ENCODE measurements at places on chromosomes 16 and 17.

DNA sequence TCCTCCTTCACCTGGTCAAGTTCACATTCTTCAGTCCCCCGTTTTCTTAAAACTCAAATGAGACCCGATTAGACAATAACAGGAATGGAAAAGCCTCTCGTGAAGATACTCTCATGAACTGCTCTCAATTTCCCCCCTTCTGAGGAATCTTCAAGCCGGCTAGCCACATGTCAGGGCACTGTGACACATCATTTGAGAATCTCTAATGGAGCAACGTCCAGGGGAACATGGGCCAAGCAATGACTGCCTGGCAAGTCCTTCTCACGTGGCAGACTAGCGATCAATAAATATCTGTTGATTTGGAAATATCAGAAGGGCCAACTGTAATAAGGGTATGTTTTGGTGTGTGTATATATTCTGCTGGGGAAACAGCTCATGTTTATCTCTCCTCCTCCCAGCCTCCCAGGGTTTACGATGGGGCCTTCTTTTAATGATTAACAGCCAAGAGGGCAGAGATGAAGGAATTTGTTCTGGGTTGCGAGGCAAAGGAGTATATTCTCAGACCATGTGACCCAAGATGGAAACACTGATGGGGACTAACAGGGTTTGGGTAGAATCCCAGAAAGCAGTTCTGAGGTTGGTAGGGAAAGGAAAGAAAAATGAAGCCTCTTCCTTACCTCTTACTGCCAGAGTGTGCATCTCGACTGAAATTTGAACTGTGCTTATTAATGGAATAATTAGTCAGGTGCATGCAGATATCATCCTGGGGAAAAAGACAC lies 21.4 kb downstream of the TTLL6 start:
- DNase-seq: peak; percentile 22

DNA sequence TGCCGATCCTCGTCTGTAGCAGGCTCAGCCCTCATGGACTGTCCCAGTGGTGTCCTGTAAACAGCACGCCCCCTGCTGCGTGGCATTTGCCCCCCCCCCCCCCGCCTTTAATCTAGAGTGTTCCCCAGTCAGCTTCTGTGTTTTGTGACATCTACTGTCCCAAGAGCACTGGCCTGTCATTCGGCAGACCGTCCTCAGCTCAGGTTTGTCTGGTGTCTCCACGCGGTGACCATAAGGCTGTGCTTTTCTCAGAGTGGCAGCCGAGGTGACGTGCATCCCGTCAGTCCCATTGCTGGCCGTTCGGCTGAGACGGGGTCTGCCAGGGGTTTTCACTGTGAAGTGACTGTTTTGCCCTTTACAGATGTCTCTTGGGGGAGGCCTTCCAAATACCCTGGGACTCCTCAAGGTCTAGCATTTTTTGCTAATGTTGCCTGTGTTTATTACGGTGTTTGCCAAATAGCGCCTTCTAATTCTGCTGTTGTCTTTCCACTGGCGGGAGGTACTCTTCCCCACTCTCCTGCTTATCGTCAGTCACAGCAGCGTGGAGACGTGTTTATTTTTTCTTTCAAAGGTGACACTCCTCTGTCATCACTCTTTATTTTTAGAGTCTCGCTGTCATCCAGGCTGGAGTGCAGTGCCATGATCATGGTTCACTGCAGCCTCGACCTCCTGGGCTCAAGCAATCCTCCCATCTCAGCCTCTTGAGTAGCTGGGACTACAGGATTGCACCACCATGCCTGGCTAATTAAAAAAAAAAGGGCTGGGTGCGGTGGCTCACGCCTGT lies 5.7 kb upstream of the MRPL12 start:
- DNase-seq: no peak

- no peak for DNase-seq
These were observed 5.0 kb downstream of the SKA2 start for GRCh38 chr17:59149841-59150511.

- no peak for DNase-seq
These were observed 10.6 kb downstream of the TBX4 start for GRCh38 chr17:61462719-61463315.

- DNase-seq: no peak
These were observed 202.6 kb downstream of the SHISA9 start for GRCh38 chr16:13103831-13104530.

GRCh38 chr16:68739964-68740627 lies 3.0 kb downstream of the CDH1 start:
- DNase-seq: no peak

GRCh38 chr17:77924757-77925336 lies 33.7 kb upstream of the TNRC6C start:
- DNase-seq: no peak

GRCh38 chr16:30662449-30662848 lies 4.2 kb downstream of the FBRS start:
- no peak for DNase-seq
